IMR-90 (cell line): ENCODE measurements at places on chromosomes 3 and 15.

- no peak for DNase-seq
Measured at GRCh38 chr15:66655997-66656396, 46.0 kb upstream of the SMAD6 start.

DNA sequence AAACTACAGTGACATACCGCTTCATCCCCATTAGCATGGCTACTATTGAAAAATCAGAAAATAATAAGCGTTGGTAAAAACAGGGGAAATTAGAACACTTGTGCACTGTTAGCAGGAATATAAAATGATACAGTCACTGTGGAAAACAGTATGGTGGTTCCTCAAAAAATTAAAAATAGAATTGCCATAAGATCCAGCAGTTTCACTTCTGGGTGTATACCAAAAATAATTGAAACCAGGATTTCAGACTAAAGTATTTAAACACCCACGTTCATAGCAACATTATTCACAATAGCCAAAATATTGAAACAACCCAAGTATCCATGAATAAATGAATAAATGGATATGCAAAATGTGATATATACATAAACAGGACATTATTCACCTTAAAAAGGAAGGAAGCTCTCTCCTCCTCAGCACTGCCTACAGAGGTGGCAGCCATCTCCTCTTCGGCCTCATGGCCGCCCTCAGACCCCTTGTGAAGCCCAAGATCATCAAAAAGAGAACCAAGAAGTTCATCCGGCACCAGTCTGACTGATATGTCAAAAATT is 34.1 kb downstream of the NGLY1 start:
- no peak for DNase-seq

GRCh38 chr3:111311126-111311525 is 230.9 kb upstream of the CD96 start:
- DNase-seq, result no peak

GRCh38 chr3:17514597-17514996 is 227.8 kb downstream of the TBC1D5 start:
- DNase-seq, result no peak

DNA sequence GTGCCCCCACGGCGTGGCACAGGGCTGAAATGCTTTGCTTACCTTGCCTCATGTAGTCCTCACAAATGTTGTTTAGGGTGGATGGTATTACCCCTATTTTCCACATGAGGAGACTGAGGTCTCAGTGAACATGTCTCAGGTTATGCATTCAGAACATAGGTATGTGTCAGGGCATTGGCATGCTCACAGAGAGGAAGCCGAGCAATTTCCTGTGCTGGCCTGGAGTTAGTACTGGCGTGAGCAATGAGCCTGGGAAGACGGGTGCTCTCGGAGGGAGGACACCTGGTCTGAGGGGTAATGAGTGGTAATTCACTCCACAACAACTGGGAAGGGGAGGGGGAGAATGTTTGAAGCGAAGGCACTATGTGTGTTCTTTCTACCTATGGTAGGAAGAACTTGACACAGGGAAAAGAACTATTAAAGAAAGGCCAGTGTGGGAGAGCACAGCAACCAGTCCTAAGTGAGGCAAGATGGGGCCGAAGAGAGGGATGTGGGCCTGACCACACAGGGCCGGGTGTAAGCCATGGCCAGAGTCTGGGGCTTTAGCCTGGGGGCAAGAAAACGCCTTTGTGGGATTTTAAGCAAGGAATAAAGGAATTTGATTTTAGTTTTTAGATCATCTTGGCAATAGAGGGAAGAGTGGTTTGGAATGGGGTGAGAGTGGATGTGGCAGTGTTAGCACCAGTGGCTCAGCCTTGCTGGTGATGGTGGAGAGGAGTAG is 4.9 kb upstream of the FAM131A start:
- DNase-seq, result peak; percentile 95

GRCh38 chr3:171615686-171616085 is 155.5 kb upstream of the TNIK start:
- DNase-seq, result peak; percentile 11

GRCh38 chr15:67175643-67176071 is 78.8 kb downstream of the AAGAB start:
- peak; percentile 69 for DNase-seq

- DNase-seq, result no peak
Measured at GRCh38 chr3:165210727-165211126, 14.5 kb upstream of the SLITRK3 start.
